Activated CD4-positive, alpha-beta T cell treated with anti-CD3 and anti-CD28 coated beads, Interleukin-2, amount 50 U/mL, for 1 hour (primary cell): ENCODE measurements at places on chromosomes 7 and 10.

- no peak for DNase-seq
These were observed 145.1 kb downstream of the RGS10 start for GRCh38 chr10:119397416-119397815.

DNA sequence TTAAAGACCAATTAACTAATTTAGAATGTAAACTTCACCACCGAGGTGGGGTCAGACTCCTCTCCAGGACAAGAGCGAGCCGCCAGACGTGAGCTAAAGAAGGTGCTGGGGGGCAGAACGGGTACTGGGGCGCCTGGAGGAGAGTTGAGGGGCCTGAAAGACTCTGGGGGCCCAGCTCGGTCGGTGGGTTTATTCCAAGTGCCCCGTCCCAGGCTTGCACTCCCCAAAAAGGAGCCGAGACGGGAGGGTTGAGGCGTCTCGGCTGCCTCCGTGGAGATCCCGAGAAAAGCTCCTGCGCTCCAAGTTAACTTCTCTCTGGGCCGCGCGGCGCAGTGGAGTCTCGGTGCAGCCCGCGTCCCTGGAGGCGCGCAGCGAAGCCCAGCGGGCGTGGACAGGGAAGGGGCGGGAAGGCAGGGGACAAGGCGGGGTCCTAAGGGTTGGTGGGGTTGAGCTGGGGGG is 553.3 kb downstream of the TFEC start:
- no peak for DNase-seq

- no peak for DNase-seq
These were observed 34.5 kb downstream of the SPDYE17 start for GRCh38 chr7:76997381-76998284.

DNA sequence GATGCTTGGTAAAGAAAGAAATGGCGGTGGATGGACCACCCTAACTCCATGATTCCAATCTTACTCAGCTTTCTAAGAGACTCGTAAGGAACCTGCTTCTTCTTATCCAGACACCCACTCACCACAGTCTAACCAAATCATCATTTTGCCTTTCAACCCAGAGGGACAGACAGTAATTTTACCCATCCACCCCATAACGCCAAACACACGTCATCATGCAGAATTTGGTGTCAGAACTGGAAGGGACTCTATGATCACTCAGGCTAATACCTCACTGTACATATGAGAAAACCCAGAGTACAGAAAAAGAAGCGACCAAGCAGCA is 388 bp downstream of the ECD start:
- DNase-seq = no peak

DNA sequence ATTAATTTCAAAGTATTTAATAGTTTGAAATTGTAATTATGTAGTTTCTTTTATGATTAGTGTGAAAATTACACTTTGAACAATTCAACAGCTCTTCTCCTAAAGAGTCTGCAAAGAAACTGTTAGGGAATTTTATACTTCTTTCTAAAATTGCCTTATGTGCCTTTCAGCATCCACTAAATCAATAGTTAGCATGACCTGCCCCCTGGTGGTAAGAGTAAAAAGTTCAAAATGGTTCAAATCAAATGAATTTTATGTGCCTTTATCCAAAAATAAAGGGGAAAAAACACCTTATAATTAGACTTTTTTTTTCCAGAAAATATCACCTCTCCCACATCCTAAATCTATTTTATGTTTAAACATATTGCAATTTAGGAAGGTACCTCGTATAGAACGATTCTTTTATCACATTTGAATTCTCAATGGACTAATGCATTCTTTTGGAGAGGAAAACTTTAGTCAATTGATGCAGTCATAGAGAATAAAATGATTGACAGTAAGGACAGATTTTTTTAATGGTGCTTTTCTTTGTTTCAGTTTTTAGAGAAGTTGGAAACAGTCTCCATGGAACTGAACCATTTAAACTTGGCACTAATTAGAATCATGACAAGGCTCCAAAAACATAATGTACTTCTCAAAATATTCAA is 163.7 kb downstream of the SEMA3D start:
- DNase-seq = no peak

GRCh38 chr10:49686651-49687050 is 7.2 kb downstream of the C10orf53 start:
- DNase-seq = no peak

GRCh38 chr7:123773481-123773880 is 24.7 kb upstream of the WASL start:
- no peak for DNase-seq

DNA sequence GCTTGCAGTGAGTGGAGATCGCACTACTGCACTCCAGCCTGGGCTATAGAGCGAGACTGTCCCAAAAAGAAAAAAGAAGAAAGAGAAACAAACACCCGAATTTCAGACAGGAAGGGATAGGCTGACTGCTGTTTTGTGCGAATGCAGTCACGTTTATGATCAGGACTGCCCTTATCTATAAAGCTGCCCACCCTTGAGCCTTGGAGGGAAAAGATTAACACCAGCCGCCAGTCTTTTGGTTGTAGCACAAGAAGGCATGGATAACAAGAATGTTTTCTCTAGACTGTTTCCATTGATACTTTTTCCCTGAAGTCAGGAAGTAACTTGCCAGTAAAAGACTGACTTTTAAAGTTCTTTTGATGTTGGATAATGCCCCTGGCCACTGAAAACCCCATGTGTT is 314.0 kb downstream of the BICC1 start:
- no peak for DNase-seq

- no peak for DNase-seq
These were observed 64.3 kb upstream of the BMPER start for GRCh38 chr7:33841031-33841430.

GRCh38 chr7:10212649-10213048 is 761.0 kb upstream of the PHF14 start:
- no peak for DNase-seq

GRCh38 chr10:68832601-68833000 is 5.3 kb downstream of the STOX1 start:
- DNase-seq = no peak

DNA sequence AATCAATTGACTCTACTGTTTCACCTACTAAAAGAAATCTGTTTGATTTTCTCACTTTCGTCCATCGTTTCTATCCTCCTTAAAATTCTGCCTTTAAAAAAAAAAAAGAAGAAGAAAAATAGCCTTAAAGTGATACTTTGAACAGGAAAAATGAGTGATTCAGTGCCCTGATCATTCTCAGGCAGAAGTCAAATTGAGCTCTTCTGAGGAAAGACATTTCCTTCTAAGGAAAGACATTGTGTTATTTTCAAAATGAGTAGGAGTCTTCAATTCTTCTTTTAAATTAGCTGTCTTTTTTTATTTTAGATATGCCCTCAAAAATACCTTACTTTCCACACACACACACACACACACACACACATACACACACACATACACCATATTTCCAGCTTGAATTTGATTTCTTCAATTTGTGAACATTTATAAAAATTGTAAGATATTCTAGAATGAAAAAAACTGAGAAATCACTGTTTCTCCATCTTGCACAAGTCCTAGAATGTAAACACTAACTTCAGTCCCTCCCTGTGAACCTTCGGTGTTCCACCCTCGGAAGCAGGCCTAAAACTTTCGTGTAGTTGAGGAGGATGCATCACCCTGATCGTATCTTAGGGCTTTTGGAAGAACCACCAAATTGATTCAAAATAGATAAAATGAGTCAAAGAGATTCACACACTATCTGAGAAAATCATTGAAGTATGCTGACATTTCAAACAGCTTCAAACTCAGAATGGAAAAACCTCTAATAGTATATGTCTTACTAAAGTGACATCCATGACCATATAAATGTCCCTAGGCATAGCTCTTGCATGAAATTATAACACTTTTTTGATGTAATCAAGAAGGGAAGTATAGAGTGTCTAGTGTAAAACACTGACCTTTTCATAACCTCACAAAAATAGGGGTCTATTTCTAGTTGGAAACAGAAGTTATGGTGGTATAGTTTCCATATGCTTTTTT is 270.8 kb downstream of the GATA3 start:
- DNase-seq = no peak

- DNase-seq = no peak
These were observed 220.3 kb upstream of the ZNF32 start for GRCh38 chr10:43868952-43869351.

GRCh38 chr7:44131173-44132029 is 8.1 kb upstream of the POLD2 start:
- no peak for DNase-seq

GRCh38 chr7:20532890-20533289 is 82.6 kb upstream of the ABCB5 start:
- no peak for DNase-seq

- DNase-seq = no peak
These were observed 25.2 kb downstream of the FOXK1 start for GRCh38 chr7:4707217-4707741.

DNA sequence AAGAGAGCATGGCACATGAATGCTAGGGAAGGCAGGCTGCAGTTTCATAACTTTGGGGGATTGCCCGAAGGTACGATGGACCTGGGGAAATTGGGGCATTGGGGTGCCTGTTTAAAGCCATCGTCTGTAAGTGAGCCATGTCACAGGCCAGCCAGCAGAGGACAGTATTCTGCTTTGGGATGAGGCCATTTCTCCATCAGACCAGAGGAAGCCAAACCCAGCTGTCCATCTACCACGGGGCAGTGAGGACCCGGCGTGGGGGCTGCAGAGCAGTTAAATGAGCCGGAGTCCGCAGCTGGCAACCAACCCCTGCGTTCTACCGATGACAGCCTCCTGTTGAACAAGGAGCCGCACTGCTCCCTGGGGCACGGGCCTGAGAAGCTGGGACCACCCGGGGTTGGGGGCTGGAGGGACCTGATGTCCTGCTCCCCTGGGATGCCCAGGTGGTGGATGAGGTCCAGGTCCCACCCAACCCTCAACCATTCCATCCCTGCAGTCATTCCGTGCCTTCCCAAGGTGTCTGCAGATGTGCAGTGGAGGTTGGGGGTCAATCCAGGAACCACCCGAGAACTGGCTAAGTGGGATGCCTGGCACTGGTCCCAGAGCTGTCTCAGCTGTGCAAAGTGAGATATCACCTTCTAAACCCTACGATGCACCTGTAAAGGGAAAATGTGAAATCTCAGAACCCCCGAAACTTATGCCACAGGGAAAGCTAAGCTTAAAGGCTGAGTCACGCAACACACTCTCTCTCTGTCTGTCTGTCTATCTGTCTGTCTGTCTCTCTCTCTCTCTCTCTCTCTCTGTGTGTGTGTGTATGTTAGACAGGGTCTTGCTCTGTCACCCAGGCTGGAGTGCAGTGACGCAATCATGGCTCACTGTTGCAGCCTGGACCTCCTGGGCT is 12.1 kb upstream of the RHBDD2 start:
- DNase-seq = peak; percentile 41

- DNase-seq = no peak
These were observed 462 bp upstream of the CISD1 start for GRCh38 chr10:58268454-58268945.

GRCh38 chr10:126568809-126569385 is 101.6 kb downstream of the C10orf90 start:
- no peak for DNase-seq

DNA sequence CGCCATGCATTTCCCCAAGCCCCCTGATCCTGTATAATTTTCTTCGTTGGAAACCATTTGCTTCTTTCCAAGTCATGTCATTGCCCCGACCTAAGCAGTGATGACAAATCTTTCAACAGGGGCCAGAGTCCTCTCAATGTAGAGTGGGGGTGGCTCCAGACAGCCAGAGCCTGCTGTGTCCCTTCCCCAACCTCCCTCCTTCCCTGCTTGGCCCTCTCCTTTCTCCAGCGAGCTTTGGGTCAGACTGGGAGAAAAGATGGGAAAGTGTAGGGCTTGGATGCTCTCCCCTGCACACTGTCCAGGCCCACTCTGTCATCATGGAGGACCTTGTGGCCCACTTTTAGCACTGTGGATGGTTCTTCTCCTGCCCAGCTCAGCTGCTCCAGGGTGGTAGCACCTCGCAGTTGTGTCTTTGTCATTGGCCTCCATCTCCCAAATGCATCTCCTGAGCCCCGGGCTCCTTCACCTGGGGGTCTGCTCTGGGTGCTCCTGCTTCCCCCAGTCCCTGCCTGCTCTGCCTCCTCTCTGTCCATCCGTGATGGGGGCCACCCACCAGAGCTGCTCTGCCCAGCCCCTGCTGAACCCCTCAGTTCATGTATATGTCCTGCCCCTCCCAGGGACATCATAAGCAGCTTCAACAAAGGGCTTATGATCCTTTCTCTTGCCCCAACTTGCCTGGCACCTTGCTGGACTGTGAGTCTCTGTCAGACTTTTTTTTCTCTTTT is 37.5 kb downstream of the BTBD16 start:
- DNase-seq = no peak

GRCh38 chr7:155746188-155746587 is 66.1 kb downstream of the SHH start:
- DNase-seq = no peak

DNA sequence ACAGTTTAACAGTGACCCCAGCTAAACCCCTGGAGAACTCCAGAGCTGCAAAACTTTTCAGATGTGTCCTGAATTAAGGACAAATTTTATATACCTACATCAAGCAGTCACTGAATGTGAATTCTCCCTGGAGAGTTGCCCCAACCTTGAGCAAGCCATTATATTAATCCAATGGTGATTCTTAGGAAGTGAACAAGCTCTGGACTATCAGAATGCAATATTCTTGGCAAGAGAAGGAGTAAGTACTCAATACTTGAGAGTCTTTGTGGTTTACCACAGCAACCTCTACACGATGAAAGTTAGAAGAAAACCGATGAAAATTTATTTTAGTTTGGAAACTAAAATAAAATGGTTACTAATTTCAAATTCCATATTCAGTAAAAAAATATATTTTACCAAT is 19.3 kb upstream of the ZNF365 start:
- DNase-seq = no peak

GRCh38 chr7:32378988-32379387 is 111.2 kb downstream of the LSM5 start:
- no peak for DNase-seq

- DNase-seq = no peak
These were observed 2.9 kb downstream of the PRXL2A start for GRCh38 chr10:80411267-80411668.

DNA sequence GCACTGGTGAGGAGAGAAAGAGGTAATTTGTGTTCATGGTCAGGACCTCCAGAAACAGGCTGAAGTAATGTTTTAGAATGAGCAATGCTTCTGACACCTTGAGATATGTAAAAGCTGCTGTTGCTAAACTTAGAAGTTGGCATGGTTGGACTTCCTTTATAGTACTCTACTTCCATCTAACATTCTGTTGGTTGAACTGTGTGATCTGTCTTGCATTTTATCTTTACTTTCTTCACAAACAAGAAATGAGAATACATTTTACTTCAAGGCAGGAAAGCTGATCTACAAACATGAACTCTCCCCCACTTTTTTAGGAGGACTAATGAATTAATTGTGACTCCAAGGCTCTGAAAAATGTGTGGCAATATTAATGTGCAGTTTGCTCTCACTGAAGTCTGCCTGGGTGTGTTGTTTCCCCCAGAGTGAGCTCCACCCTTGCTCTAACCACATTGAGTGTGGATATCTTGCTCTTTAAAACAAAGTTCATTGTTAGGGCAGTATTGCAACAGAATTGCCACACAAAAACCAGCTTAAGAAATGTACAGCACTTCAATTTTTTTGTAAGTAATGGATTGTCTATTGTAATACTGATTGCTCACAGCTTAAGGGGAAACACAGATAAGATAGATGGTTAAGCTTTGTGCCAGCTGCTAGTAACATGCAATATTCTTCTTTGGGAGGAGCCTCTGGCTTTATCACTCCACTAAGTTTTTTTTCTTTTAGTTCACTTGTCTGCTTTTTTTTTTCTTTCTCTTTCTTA is 69.0 kb downstream of the ADD3 start:
- DNase-seq = no peak

- DNase-seq = no peak
These were observed 448.5 kb upstream of the ANKRD30A start for GRCh38 chr10:36676756-36677430.

- DNase-seq = no peak
These were observed 137.8 kb downstream of the ACTR3B start for GRCh38 chr7:152897401-152897800.
